ENCODE measurements at places on chromosomes 2 and 18. TPM values are rescaled to one million over a fixed set of nuclear protein-coding genes. Genes with fewer than 3 reads are reported as not detected.

The CCDC74B gene
- 0.63 TPM for total RNA-seq

- DNase-seq: no peak
These were observed 41.6 kb downstream of the SLC25A12 start for GRCh38 chr2:171852366-171852888.

DNA sequence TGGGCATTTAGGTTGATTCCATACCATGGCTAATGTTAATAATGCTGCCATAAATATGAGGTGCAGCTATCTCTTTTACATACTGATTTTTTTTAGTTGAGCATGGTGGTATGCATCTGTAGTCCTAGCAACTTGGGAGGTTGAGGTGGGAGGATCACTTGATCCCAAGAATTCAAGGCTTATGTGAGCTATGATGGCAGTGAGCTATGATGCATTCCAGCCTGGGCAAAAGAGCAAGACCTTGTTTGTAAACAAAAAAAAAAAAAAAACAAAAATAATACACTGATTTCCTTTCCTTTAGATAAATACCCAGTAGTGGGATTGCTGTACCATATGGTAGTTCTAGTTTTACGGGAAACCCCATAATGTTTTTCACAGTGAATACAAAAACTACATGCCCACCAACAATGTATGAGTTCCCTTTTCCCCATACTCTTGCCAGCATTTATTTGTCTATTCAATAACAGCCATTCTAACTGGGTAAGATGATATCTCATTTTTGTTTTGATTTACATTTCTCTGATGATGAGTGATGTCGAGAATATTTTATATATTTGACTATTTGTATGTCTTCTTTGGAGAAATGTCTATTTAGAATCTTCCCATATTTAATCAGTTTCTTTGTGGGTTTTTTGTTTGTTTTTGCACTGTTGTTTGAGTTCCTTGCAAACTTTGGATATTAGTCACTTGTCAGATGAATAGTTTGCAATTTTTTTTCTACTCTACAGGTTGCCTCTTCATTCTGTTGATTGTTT is 281.0 kb upstream of the KYNU start:
- no peak for DNase-seq

GRCh38 chr2:113225263-113226259 is 51.8 kb downstream of the PSD4 start:
- DNase-seq: no peak

DNA sequence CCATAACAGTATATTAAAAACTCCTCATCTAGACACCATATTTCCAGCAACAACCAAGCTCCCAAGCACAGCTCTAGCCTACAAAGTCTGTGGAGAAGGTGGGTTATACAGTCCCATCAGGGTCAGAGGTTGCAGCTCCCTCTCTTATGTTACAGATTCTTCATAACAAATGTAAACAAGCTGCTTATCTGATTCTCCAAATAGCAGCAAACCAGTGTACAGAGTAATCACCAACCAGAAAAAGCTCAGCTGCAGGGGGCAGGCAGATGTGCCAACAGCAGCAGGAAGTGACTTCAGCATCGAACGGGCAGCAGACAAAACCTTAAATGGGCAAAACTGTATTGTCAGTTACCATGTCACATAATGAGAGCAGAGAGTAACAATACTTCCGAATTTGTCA is 52.9 kb upstream of the NABP1 start:
- peak; percentile 50 for DNase-seq

- no peak for DNase-seq
These were observed 101.1 kb upstream of the FZD5 start for GRCh38 chr2:207870814-207871213.

DNA sequence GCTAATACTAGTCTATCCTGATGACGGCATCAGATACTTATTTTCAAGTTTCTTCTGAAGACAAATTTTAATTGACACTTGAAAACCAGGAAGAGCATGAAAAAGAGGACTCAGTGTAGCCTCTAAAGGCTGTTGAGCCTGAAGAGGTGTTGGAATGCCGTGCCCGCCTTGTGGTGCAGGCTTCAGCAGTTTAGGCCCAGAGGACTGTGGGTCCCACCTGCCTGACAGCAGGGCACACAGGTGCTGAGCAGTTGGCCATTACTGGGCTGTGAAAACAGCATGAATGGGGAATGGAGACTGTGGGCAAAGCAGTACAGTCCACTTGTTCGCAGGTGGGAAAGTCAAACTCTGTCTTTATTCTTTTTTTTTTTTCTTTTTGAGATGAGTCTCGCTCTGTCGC is 49.8 kb upstream of the THOC1 start:
- no peak for DNase-seq

GRCh38 chr2:201135386-201135785 is 19.4 kb downstream of the CFLAR start:
- no peak for DNase-seq
